ENCODE measurements at places on chromosomes 12 and 14.

GRCh38 chr12:108235197-108235984 is 103.7 kb downstream of the CMKLR1 start:
- DNase-seq: no peak

GRCh38 chr12:121578230-121579189 is 2.3 kb downstream of the KDM2B start:
- no peak for DNase-seq

- DNase-seq: no peak
These were observed 4.7 kb upstream of the PPP2R5E start for GRCh38 chr14:63547798-63548335.

DNA sequence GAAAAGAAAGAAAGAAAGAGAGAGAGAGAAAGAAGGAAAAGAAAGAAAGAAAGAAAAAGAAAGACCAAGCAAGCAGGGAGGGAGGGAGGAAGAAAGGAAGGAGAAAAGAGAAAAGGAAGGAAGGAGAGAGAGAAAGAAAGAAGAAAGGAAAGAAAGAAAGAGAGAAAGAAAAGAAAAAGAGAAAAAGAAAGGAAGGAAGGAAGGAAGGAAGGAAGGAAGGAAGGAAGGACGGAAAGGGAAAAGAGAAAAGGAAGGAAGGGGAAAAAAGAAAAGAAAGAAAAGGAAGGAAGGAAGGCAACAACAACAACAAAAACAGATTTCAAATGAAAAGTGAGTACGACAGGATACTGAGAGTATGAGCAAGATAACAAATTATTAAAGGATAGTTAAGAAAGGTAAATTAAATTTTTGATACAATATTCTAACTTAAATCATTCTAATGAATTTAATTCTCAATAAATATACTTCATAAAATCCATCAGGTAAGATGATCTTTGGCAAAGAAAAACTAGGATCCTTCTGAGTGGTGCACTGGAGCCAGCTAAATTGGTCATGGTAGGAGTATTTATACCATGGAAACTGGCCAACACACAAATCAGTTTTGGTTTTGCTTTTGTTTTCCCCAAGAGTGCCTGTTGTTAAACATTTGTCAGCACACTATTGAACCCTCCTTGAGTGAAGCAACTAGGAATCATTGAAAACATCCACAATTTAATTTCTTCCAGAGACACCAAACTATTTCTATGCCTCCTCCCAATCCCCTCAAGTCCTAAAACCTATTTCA is 56.1 kb upstream of the DYRK2 start:
- no peak for DNase-seq

- DNase-seq: no peak
These were observed 703 bp downstream of the HIGD1C start for GRCh38 chr12:50953047-50953446.

GRCh38 chr12:132788375-132789098 is 26.9 kb upstream of the ANKLE2 start:
- DNase-seq: no peak

DNA sequence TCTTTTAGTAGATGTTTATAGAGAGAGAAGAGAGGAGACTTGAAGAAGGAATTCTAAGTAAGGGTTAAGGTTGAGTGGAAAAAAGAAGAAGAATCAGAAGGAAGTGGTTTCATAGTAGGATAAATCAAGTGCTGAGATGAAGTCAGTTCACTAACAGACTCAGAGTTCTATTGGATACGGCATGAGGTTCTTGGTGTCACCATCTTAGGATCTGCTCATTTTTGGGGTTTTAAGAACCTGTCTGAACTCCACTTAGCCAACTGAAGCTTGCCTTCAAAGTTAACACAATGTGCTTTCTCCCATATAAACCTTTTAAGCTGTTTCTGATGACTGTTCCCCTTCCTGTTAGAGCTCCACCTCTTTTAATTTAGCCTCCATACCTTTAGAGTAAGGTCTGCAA is 152.6 kb downstream of the PRKCH start:
- DNase-seq: no peak

DNA sequence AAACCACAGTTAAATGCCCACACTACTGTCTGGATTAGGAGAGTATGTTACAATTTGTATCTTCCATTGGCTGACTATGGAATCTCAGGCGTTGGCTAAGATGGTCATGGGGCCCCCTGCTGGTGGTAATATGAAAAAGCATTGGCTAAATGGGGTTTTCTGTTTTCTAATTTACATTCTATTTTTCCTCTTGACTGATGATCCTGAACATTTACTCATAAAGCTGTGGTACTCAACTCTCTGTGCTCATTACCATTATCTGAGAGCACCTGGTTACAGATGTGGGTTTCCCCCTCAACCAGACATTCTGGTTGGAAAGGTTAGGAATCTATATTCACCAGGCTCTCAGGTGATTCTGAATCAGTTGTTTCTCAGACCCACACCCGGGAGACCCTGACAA is 64.8 kb downstream of the WSCD2 start:
- DNase-seq: no peak

- no peak for DNase-seq
These were observed 30.3 kb upstream of the SMOC1 start for GRCh38 chr14:69848903-69849391.

- no peak for DNase-seq
These were observed 48.1 kb upstream of the BICDL1 start for GRCh38 chr12:119940897-119941296.

DNA sequence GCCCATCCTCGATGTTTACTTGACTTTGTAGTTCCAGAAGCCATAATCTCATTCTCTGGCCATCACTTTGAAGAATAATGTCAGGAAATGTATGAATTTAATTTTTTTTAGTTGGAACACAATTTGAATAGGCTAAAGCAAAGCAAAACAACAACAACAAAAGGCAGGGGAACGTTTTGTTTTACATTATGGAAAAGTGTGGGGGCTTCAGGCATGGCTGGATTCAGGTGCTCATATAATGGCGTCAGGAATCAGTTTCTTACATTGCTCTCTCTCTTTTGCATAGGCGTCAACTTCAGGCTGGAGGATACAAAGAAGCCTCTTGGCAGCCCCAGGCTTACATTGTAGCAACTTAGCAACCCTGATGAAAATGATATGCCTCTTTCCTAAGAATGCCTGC is 13.1 kb upstream of the RPH3A start:
- no peak for DNase-seq

GRCh38 chr12:100229036-100229635 is 28.5 kb downstream of the ACTR6 start:
- DNase-seq: peak; percentile 46

DNA sequence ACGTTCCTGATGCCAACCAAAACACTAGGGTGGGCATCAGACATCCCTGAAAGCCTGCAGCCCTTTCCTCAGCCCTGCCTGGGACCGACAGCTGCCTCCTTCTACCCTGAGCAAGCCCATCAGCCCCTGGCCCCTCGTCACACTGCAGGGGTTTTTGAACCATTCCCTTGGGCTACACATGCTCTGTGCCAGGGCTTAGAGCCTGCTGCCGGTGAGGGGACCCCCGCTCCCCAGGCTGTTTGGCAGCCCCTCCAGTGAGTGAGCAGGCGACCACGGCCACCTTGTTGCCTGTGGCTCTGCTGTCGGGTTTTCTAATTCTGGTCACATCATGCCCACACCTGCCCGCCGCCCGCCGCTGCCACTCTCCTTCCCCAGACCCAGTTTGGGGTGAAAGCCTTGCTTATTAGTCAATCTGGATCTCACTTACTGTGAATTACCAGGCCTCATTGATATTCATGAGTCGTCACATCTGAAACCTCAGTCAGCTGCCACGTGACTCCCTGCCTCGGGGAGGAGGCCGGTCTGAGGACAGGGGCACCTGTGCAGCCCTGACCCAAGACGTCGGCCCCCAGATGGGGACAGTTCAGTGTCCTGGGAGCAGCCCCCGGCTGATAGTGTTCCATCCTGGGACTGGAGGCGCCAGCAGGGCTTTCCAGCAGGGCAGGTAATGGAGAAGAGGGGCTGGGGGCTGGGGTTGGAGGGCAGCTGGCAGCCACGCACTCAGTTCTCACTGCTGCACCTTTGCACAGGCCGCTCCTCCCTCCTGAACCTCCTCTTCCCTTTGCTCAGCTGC is 163.0 kb downstream of the RBM19 start:
- DNase-seq: no peak

DNA sequence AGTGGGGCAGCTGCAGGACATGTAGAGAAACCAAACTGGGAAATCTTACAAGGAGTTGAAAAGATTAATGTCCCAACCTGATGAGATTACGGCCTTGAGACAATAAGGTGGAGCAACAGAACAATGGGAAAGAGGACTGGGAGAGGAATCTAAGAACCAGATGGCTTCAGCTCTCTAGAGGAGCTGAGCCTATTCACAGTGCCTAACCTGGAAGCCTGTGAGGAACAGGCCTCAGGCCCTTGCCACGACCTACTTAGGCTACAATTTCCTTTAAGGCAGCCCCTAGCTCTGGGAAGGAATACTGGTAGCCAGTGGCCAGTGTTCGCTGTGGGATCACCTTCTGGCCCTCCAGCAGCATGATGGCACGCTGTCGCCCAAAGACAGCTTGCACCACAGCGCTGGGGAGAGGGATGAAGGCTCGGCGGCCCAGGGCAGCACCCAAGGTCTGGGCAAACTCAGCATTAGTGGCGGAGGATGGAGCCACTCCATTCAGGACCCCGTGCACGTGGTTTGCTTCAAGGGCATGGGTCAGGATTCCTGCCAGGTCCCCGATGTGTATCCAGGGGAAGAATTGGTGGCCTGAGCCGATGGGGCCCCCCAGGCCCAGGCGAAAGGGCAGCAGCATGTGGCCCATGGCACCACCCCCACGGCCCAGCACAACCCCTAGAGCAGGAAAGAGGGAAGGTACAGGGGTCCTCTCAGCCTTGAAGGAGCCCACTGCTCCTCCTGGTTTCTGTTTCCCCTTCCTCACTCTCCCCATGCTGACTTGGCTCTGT is 2.6 kb downstream of the SDR39U1 start:
- DNase-seq: no peak

DNA sequence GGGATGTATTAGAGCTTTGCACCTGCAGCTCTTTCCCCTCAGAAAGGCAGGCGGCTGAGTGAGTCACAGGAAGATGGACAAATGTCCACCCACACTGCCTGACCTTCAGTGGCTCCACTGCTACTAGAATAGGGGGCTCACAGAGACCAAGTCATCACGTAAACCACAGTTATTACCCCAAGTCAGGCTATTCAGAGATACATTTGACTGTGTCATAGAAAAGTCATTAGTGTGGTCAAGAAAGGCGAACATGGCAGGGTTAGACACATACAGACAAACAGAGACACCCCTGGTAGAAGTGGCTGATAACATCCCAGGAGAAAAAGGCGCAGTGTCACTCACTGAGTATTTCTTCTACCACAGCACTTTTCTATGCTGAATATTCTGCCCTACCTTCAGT is 36.0 kb downstream of the GCH1 start:
- no peak for DNase-seq

DNA sequence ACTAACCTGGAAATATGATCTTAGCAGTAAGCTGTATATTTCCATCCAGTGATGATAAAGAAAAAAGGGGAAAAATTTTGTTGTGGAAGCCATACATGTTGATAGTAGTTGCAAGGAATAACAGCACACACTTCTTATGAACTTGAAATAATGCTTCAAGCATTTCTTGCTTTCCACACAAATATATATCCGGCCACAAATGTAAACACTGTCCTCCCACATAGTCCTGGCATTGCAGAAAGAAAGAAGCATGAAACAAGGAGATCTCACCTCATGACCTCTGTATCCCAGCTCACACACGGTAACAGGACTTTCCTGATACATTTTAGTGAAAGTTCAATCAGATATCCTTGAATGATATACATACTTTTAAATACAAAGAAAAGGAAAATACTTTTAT is 56.0 kb downstream of the LLPH start:
- DNase-seq: no peak

- DNase-seq: no peak
These were observed 9.0 kb upstream of the CPNE6 start for GRCh38 chr14:24062216-24062980.

- no peak for DNase-seq
These were observed 20.4 kb downstream of the HNRNPC start for GRCh38 chr14:21248739-21249411.

DNA sequence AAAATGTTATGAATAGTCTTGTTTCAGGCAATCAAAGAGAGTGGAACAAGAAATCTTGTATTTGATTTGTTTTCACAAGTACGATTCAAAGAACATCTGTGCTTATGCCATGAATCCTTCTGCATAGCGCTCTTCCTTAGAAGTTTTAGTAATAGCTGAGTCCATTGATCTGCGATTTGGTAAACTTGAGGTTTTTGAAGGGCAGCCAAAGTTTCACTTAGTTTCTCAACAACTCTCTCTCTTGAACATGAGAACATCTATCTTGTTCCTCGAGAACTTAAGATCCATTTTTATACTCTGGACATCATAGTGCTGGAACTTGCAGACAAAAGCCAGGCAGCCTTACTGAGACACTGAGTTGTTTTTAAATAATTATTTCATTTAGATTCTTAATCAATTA is 96.2 kb upstream of the USP15 start:
- no peak for DNase-seq

DNA sequence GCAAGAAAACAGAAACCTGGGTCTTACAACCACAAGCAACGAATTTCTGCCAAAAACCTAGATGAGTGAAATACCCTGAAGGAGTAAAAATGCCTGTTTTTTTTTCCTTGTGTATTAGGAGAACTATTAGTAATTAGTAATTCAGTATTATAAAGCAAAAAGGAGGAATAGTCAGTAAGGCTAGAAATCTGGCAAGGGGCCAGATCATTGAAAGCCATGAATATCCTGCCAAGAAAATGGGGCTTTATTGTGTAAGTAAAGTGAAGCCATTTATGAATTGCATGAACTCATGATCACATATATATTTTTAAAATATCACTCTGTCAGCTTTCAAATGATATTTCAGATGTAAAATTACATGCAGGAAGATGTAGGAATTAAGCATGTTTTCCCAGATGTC is 57.9 kb downstream of the TXNDC16 start:
- DNase-seq: no peak

- no peak for DNase-seq
These were observed 27.8 kb downstream of the COQ6 start for GRCh38 chr14:73977896-73978295.

- DNase-seq: no peak
These were observed 229.9 kb downstream of the AKAP6 start for GRCh38 chr14:32559048-32559447.

DNA sequence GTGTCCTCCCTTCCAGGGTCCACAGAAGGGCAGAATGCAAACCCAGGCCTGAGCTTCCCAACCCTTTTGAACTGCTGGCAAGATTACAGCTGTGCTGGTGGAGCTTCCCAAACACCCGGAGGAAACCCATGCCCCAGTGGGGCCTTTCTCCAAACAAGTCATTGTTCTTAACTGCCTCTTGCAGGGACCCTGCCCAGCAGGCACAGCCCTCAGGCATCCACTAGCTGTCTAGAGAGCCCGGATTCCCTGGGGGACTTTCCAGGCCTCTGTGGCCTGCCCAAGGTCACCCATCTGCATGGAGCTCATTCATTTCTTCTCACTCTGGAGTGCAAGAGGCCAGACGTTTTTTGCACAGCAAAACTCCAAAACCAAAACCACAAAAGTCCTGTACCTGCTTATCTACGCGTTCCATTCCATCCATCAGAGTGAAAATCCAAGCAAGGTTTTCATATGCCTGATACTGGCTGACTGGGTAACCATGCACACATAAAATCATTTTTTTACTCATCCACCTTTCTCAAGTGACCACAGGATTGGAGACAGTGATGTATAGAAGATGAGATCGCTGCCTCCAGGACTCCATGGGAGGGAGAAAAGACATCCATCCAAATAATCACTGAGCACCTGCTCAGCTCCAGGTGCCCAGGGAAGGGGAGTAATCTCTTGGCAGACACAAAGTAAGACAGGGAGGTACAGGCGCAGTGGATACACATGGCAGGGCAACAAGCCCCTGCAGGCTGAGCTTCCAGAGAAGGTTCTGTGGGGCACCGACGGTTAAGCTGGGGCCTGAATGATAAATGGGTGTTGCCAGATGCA is 17.2 kb upstream of the BDKRB2 start:
- no peak for DNase-seq

Data from HL-60 (cell line).